Natural killer cell treated with Interleukin-12 subunit alpha and Interleukin-12 subunit beta and Interleukin-15 and Interleukin-18, amount 100 ng/mL, for 72 hours (primary cell): ENCODE measurements at places on chromosomes 7 and 10. TPM values are rescaled to one million over a fixed set of nuclear protein-coding genes. Genes with fewer than 3 reads are reported as not detected.

Gene PHYHIPL
- not detected for total RNA-seq

Gene STK31
- total RNA-seq, result 0.52 TPM

DNA sequence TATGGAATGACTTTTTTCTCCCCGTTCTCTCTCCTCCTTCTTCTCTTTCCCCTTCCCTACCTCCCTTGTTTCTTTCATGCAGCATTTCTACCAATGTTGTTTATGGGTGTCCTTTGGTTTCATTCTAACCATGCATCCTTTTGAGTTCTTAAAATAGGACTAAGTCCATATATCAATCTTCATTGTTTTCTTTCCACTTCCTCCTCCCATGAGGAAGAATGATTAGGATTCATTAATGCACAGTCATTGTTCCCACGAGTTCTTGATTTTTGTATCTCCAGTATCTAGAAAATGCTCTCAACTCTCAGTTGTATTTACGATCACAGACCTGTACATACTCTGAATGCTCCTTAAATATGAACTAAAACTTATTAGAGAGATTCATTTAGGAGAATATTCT, 153.3 kb downstream of the LRRC4 start:
- H3K4me3 ChIP-seq, result no peak overlapping the region
- peaks cover 5% of the 10 kb centered on the region for H3K36me3 ChIP-seq
- no peak for DNase-seq
- peaks cover 6% of the 10 kb centered on the region for H3K4me1 ChIP-seq
- no peak overlapping the region for H3K27ac ChIP-seq

DNA sequence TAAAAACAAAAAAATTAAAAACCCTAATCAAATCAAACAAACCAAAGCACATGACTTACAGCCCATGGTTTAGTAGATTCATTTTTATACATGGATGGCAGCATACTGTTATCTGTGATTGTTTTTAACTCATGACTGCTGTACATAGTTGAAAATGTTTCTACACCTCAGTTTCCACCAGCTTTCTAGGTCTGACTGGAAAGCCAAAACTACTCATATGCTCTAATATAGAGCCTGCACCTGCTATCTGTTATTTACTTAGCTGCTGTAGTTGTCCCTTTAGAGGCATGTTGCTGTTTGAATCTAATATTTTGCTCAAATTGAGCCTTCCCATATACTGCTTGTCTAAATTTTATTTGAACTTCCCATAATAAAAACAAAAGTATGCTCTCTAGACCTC, 289.9 kb upstream of the LRRN3 start:
- no peak overlapping the region for H3K27ac ChIP-seq
- DNase-seq, result no peak
- no peaks in the 10 kb centered on the region for H3K27me3 ChIP-seq
- H3K4me3 ChIP-seq, result no peak overlapping the region
- H3K36me3 ChIP-seq, result no peaks in the 10 kb centered on the region
- H3K4me1 ChIP-seq, result no peaks in the 10 kb centered on the region

GRCh38 chr10:98623176-98623575, 176.4 kb upstream of the HPS1 start:
- H3K4me1 ChIP-seq, result no peaks in the 10 kb centered on the region
- H3K4me3 ChIP-seq, result no peak overlapping the region

DNA sequence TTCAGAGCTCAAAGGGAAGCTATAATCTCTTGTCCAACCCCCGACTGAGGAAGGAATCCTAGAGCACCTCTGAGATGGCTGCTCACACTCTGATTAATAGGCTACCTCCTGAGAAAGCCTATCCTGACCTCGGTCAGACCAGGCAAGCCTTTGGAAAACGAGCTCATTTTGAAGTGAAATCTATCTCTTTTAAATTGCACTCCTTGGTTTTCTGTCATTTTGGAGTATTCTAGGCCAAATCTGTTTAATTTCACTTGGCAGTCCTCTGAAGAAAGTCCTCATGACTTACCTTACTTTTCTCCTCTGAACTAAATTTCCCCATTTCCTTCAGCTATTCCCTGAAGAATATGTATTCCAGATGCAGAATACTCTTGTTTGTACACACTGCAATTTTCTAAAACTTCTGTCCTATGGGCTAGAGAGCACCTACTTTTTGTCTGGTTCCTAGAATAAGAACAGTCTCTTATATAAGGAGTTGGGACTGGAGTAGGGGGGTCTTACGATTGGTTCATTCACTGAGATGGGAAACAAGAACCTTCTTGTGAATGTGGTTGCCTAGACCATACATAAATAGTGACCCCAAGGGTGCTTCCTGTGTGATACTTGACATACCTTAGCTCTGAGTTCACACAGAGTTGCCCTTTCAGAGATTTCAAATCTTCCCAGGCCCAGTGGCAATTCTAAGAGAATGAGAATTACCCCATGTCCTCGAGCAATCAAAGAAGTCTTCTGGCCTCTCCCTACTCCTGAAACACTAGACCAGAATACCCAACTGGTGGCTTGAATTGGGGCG, 31.9 kb upstream of the HPS1 start:
- DNase-seq, result no peak
- H3K27me3 ChIP-seq, result no peaks in the 10 kb centered on the region
- H3K4me1 ChIP-seq, result peaks cover 15% of the 10 kb centered on the region
- H3K27ac ChIP-seq, result no peak overlapping the region

- no peak overlapping the region for H3K4me3 ChIP-seq
- H3K27me3 ChIP-seq, result no peaks in the 10 kb centered on the region
- no peaks in the 10 kb centered on the region for H3K36me3 ChIP-seq
Observed at GRCh38 chr10:35427543-35427942, 91.2 kb downstream of the CCNY start.

DNA sequence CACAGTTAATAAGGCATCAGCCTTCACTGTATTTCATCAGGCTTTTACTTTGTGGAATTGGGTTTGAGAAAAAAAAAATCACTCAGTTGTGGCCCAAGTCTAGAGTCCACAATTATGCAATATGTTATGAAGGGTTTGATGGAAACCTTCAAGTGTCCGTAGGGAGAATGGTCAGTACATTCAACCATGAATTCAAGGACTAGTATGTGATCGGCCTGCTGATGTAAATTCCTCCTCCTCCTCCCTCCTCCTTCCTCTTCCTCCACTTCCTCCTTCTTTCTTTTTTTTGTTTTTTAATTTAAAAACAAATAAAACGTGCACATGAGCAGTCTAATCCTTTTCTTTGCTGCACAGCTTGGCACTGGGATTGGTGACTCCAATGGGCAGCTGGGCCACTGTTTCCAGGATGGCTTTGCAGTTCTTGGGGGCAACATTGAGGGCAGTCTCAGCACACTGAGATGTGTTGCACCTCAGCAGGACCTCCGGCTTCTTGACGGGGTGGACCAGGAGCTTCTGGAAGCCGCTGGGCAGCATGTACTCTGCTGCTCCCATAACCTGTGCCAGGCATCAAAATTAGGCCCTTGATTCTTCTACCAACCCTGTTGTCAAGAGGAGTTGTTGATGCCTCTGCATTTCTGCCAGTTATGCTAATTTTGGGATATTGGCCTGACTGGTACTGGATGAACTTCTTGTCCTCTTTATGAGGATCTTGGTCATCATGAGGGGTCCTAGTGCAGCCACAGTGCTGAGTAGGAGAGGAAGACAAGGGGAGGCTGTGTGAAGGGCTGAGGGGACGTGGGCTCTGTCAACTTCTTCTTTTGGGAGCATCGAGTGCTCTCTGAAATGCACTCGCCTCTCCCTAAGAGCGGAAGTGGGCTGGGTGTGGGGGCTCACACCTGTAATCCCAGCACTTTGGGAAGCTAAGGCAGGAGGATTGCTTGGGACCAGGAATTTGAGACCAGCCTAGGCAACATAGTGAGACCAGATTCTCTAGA, 9.3 kb upstream of the IL2RA start:
- H3K4me1 ChIP-seq, result peaks cover 54% of the 10 kb centered on the region
- H3K4me3 ChIP-seq, result peak overlapping the region; percentile 83
- H3K36me3 ChIP-seq, result peaks cover 6% of the 10 kb centered on the region

DNA sequence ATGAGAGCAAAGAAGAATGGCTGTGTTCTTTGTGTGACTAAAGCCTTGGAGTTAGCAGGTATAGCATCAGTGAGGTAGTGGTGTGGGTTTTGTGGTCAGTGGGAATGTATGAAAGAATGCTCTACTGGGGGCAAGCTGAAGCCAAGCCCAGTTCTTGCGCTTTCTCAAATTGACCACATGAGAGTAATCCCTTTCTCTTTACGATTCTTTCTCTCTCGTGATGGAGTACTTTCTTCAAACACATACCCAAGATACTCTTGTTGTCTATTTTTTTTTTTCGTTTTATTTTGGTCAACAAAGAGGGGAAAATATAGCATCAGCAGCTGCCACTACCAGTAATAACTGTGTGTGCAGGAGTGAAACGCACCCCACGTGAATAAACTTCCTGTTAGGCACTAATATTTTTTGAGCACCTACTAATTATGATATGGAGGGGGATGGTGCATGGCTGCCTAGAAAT, 8.4 kb upstream of the PANK1 start:
- H3K4me1 ChIP-seq, result no peaks in the 10 kb centered on the region
- H3K27me3 ChIP-seq, result peaks cover 18% of the 10 kb centered on the region
- H3K27ac ChIP-seq, result no peak overlapping the region
- H3K36me3 ChIP-seq, result no peaks in the 10 kb centered on the region
- DNase-seq, result no peak

GRCh38 chr7:28599411-28599810, 187.1 kb downstream of the CREB5 start:
- no peaks in the 10 kb centered on the region for H3K36me3 ChIP-seq
- no peak overlapping the region for H3K27ac ChIP-seq
- H3K4me3 ChIP-seq, result no peak overlapping the region
- DNase-seq, result no peak
- H3K27me3 ChIP-seq, result peaks cover 8% of the 10 kb centered on the region
- H3K4me1 ChIP-seq, result no peaks in the 10 kb centered on the region

- H3K36me3 ChIP-seq, result no peaks in the 10 kb centered on the region
- H3K4me1 ChIP-seq, result peaks cover 4% of the 10 kb centered on the region
- no peaks in the 10 kb centered on the region for H3K27me3 ChIP-seq
- DNase-seq, result no peak
- no peak overlapping the region for H3K4me3 ChIP-seq
- H3K27ac ChIP-seq, result no peak overlapping the region
Observed at GRCh38 chr7:18191862-18192625, 164.4 kb upstream of the PRPS1L1 start.

- H3K27ac ChIP-seq, result no peak overlapping the region
- H3K4me1 ChIP-seq, result peaks cover 44% of the 10 kb centered on the region
- H3K27me3 ChIP-seq, result no peaks in the 10 kb centered on the region
- no peak for DNase-seq
Observed at GRCh38 chr7:115004121-115004520, 82.2 kb downstream of the MDFIC start.

DNA sequence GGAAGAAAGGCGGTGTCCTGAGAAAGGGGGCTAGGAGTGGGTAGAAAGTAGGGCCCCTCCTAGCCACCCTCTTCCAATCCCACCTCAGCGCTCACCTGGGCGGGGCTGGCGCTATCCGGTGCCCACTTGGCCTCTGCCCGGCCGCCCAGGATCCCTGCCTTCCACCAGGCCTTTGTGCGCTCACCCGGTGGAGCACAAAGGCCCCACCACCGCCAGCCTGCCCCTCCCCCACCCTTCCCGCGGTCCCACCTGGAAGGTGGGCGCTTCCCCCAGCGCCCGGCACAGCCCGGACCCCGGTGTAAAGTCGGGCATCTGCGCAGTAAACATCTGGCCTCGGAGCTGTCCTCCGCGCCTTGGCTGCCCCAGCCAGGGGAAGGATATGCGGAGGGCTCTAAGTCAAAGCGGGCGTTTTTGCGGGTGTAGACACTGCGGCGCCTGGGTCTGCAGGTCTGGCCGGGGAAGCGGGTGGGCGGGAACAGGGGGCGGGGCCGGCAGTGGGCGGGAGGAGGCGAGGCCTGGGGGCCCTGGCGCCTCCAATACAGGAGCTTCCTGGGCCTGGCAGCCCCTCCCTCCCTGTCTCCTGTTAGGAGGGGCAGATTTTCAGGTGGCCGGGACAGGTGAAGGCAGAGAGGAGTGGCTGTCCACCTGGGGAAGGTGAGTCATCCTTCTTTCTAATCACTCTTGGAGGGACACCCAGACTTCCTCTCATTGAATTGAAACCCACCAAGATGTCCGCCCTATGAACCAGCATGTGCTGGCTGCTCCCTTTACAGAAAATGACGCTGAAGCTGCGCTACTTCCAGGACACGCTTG, 49.3 kb downstream of the PNLIPRP2 start:
- H3K4me3 ChIP-seq, result no peak overlapping the region
- H3K27ac ChIP-seq, result no peak overlapping the region
- H3K36me3 ChIP-seq, result no peaks in the 10 kb centered on the region
- DNase-seq, result no peak
- H3K27me3 ChIP-seq, result peaks cover 7% of the 10 kb centered on the region
- no peaks in the 10 kb centered on the region for H3K4me1 ChIP-seq

DNA sequence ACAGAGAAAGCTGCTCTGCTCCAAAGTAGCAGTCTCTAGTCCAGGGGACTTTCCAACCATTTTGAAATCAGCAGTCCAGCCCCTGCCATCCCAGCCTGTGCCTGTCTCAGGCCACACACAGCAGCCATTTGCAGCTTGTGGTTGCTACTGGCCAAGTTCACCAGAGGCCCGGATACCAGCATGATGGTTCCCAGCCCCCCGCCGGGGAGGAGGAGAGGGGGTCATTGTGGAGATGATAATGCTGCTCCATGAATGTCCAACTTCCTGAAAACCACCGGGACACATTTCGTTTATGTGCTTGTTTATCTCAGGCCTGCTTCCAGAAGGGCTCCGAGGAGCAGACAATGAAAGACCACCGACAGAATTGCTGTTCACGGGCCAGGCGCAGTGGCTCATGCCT, 160.0 kb downstream of the UBE2H start:
- no peak overlapping the region for H3K27ac ChIP-seq
- H3K36me3 ChIP-seq, result no peaks in the 10 kb centered on the region
- DNase-seq, result no peak
- H3K4me1 ChIP-seq, result no peaks in the 10 kb centered on the region
- peaks cover 12% of the 10 kb centered on the region for H3K27me3 ChIP-seq

DNA sequence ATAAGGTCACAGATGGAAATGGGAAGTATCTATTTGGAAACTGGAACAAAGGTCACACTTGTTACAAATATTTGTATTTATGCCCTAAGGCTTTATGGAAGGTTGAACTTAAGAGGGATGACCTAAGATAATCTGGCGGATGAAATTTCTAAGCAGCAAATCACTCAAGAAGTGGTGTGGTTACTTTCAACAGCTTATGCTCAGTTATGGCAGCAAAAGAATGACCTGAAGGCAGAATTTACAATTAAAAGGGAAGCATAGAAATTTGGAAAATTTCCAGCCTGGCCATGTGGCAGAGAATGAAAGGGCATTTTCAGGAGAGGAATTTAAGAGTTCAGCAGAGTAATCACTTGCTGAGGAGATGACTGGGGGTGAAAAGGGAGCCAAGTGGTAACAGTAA, 95.8 kb upstream of the TNS3 start:
- peaks cover 6% of the 10 kb centered on the region for H3K27me3 ChIP-seq
- DNase-seq, result no peak
- H3K27ac ChIP-seq, result no peak overlapping the region
- no peaks in the 10 kb centered on the region for H3K4me1 ChIP-seq
- H3K36me3 ChIP-seq, result no peaks in the 10 kb centered on the region

DNA sequence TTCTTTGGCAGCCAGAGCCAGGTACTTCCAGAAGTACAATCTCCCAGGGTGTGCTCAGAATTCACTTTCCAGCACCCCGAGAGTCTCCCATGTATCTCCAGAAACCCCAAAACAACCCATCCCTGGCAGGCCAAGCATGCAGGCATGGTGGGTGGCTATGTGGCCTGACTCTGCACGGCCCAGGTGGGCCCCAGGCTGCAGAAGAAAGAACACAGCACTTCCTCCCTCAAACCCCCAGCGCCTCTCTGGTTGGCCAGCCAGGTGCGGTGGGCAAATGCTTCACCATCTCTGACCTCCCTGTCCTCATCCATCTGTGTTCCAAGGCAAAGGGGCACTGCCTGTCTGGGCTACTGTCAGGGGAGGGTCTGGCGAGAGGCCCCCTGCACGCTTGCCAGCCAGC, 100.3 kb downstream of the MKI67 start:
- no peak for DNase-seq
- H3K27me3 ChIP-seq, result no peaks in the 10 kb centered on the region
- peaks cover 9% of the 10 kb centered on the region for H3K4me1 ChIP-seq
- peak overlapping the region; percentile 56 for H3K27ac ChIP-seq
- H3K4me3 ChIP-seq, result no peak overlapping the region
